ENCODE measurements at places on chromosomes 2 and 18.

- DNase-seq = no peak
Measured at GRCh38 chr2:150464270-150464669, 23.2 kb downstream of the RND3 start.

- no peak for DNase-seq
Measured at GRCh38 chr18:50654658-50655550, 95.0 kb downstream of the MAPK4 start.

DNA sequence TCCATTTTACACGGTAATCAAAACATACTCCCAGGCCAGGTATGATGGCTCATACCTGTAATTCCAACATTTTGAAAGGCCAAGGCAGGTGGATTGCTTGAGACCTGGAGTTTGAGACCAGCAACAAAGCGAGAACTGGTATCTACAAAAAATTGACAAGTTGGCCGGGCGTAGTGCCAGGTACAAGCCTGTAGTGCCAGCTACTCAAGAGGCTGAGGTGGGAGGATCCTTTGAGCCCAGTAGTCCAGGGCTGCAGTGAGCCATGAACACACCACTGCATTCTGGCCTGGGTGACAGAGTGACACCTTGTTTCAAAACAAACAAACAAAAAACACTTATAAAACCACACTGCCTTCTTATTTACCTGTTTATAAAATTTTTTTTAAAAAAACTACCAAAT is 80.8 kb downstream of the GAREM1 start:
- no peak for DNase-seq

GRCh38 chr18:35553300-35553699 is 28.2 kb upstream of the GALNT1 start:
- DNase-seq = peak; percentile 2

DNA sequence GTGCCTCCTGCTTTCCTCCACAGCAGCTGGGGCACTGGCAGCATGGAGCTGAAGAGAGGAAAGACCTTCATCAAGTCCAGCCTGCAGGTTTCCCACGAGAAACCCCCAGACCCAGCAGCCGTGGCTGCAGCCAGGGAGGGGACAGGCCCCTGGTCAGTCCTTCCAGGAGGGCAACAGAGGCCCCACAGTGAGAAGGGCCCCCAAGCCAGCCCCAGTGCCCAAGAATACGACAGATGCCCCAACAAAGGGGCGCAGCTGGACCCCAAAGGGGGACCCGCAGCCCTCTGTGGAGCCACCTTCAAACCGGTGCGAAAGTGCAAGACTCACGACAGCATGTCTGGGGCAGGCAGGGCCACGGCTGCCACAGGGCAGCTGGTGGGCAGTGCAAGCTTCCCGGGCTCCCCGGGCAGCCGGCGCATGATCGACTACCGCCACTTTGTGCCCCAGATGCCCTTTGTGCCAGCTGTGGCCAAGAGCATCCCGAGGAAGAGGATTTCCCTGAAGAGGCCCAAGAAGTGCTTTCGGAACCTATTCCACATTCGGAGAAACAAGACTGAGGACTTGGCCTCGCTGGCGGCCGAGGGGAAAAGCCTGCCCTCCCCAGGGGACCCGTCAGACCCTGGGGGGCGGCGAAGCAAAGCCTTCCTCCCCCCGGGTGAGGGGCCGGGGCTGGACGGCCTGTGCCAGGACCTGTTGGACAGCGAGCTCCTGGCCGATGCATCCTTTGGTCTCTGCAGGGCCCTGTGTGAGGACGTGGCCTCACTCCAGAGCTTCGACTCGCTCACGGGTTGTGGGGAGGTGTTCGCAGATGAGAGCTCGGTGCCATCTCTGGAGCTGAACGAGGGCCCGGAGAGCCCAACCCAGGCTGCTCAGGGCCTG is 6.9 kb downstream of the AMER3 start:
- no peak for DNase-seq

DNA sequence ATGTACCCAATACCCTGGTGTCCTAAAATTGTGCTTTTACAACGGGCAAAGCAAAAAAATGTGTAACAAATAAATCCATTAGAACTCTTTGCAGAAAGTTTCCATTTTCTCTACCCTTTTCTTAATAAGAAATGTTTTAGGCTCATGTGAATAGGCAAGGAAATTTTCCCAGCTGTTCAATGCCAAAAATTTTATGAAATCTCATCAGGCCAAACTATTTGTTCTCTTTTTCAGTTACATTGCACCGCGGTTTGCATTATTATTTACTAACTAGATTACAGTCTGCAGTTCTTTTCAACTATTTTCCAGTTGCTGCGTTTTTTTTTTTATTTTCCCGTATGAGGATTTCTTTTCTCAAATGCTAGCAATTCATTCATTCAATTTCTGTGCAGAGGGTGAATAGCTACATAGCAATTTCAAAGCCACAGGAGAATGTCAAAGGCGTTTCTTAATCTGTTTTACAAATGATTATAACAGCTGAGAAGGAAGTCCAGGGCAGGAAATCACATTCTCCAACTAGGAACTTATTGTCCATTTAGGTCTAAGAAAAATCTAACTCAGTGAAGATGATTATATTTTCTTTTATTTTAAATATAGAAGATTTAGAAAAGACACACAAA is 367.5 kb upstream of the MMADHC start:
- no peak for DNase-seq

- DNase-seq = peak; percentile 44
Measured at GRCh38 chr2:23698721-23699579, 228.0 kb downstream of the ATAD2B start.

GRCh38 chr2:70314640-70315039 is 12.8 kb upstream of the FAM136A start:
- DNase-seq = no peak

DNA sequence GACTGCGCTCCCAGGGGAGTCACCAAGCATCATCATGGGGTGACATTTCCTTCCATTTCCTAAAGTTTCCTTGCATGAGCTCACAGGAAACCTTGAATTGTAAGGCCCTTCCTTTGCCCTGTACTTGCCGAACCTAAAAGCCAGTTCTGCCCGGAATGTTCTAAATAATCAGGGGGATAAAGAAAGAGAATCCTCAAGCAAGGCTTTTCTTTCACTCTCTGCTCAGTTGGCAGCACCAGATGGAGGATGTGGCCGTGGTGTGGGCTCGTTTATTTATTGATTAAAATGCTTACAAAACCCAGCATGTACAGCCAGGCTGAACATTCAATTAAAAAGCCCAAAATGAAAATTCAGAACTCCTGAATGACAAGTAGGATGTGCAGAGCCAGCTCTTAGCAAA is 170.5 kb downstream of the SH3RF3 start:
- peak; percentile 9 for DNase-seq

DNA sequence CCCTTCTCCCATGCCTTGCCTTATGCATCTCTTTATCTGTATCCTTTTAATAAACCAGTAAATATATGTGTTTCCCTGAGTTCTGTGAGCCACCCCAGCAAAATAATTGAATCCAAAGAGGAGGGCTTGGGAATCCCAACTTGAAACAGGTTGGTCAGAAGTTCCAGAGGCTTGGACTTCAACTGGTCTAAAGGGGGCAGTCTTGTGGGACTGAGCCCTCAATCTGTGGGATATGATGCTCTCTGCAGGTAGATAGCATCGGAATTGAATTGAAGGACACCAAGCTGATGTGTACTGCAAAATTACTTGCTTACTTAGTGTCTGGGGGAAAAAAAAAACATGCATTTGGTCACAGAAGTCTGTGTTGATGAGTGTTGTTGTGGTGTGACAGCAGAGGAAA is 1033.5 kb upstream of the TMEFF2 start:
- no peak for DNase-seq

GRCh38 chr2:85615413-85615728 is 615 bp upstream of the USP39 start:
- no peak for DNase-seq

GRCh38 chr2:173028671-173029070 is 47.0 kb upstream of the MAP3K20 start:
- no peak for DNase-seq

- no peak for DNase-seq
Measured at GRCh38 chr2:213149294-213149875, 2.0 kb downstream of the IKZF2 start.

DNA sequence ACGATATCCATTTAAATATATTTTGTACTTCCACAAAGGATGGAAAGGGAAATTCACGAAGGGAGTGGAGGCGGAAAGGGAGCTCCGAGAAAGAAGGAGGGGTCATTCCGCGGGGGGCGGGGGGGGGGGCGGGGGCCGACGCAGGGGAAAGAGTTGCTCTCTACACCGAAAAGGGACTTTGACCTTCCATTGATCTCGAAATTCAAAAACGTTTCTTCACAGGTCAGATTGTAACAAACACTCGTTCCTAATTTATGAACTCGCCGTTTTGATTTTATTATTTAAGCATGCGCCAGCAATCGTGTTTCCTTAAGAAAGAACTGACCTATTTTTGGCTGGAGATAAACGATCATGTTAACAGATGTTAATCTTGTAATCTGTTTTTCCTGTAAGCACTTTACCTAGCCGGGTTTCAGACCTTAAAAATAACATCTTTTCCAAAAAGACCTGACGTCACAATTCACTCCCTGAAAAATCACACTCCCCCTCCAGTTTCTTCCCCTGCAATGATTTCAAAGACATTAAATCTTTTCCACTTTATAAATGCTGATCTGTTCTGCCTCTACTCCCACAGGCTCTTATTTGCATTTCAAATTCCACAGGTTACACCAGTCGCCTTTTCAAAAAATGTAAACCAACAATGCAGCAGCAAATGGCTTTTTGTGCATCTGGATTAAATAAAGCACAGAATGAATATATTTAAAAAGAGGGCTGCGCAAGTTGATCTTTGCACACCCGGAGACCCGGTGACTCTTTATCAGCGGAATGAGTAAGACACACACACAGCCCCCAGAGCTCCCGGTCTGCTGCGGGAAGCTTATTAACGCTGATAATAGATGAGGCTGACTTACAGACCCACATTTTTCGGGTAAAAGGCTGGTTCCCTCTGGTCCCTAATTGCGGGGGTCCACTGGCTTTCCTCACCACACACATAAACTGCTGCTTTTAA is 1.6 kb downstream of the ZNF516 start:
- peak; percentile 52 for DNase-seq

- DNase-seq = no peak
Measured at GRCh38 chr2:31004257-31004656, 134.0 kb downstream of the GALNT14 start.

Measured in dermis microvascular lymphatic vessel endothelial cell (primary cell).